T-cell (primary cell): ENCODE measurements at places on chromosomes 1 and 21. TPM values are rescaled to one million over a fixed set of nuclear protein-coding genes. Genes with fewer than 3 reads are reported as not detected.

GRCh38 chr1:228809621-228810394 lies 74.5 kb downstream of the RHOU start:
- DNase-seq = no peak

DNA sequence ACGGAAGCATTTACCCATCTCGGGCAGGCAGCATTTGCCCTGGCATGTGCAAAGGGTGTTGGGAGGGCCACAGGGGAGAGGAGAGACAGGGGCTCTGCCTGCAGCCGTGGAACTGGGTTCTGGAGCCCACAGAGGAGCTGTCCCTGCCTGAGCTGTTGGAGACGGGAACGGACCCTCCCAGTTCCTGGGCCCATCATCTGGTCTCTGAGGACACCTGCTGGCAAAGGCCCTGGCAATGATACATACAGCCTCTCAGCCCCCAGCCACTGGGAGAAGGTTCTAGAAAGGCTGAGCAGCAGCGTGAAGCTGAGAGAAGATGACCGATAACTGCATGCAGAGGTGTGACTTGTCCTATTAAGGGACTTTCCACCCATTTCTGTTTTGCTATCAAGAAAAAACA lies 31.4 kb downstream of the FAAP20 start:
- no peak for DNase-seq

C1QA gene
- not detected for total RNA-seq

DMRTA2 gene
- total RNA-seq = not detected

GJB5 gene
- not detected for total RNA-seq

DIPK1A gene
- 14.4 TPM for total RNA-seq

LRRC3 gene
- total RNA-seq = 0.98 TPM

SELE gene
- total RNA-seq = not detected

DNA sequence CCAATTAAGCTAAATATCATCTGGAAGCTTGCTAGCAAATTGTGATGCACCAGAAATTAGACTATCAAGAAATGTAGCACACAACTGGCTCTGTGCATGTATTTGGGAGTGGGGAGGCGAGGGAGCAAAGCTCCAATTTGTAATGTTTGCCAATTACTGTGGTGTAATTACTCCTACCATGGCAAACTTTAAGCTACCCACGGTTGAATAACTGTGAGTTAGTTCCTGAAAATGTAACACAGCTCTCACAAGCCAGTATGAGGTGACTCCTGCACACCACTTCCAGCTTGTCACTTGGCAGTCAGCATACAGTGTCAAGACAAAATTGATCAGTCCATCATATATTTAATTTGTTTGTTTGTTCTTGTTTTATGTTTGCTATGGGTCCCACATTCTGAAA lies 141.2 kb downstream of the TM2D1 start:
- DNase-seq = no peak

PRAMEF5 gene
- not detected for total RNA-seq

- DNase-seq = no peak
Measured at GRCh38 chr1:34973326-34973725, 11.8 kb downstream of the TMEM35B start.

- no peak for DNase-seq
Measured at GRCh38 chr1:8297245-8297644, 20.7 kb upstream of the SLC45A1 start.

DNA sequence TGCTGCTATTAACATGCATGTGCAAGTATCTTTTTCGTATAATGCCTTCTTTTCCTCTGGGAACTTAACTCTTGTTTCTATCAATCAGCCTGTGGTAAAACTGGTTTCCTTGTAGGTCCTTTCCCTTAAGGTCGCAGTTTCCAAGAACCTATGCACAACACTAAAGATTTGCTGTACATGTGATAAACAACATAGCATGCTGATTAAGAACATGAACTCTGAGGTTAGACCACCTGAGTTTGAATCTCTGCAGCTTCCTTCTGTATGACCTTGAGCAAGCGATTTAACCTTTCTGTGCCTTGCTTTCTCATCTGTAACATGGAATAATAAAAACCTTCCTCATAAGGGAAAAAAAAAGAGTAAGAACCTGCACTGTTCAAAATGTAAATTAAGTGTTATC lies 186.4 kb downstream of the RYR2 start:
- no peak for DNase-seq

MNDA gene
- total RNA-seq = 0.76 TPM

DNA sequence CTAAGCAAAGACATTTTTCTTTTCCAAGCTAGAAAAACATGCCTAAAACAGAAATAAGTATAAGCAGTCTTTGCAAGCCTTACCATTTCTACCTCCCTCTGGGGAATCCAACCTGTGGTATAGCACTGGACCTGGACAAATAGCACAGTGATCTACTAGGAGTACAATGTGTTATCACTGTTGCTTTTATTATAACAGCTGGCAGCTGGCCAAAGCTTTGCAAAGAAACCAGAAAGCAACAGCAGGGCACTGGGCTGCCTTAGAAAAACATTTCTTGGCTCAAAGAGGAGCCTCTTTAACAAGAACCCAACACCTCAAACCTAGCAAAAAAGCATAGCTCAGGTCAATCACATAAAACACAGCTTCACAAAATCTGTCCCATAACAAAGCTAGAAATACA lies 294.5 kb upstream of the GREM2 start:
- DNase-seq = no peak

CACNA1S gene
- total RNA-seq = not detected

OLIG2 gene
- not detected for total RNA-seq

DNA sequence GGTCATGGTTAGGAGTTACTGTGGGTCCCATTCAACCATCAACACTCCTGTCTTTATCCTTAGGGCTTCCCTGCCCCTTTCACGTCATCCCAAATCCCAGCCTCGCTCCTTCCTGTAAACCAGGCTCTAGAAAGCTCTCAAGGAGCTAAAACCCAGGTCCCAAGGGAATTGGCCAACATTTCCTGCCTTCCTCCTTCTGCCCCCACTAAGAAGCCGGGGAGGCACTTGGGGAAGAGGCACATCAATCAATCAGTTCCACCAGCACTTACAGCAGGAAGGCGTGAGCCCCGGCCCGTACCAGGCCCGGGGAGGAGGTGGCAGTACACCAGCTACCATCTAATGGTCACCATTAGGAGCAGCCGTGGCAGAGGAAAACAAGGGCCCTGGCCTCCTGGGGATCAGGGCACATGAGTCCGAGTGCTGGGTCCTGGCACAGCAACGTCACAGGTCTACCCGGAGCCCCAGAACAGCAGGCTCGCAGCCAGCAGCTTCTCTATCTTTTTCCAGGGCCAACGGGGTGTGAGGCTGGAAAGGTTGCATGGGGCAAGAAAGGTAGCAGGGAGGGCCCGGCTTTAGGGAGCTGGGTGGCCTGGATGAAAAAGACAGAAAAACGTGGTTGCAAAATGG lies 108.6 kb downstream of the CASZ1 start:
- no peak for DNase-seq

- peak; percentile 60 for DNase-seq
Measured at GRCh38 chr1:185670187-185670627, 64.0 kb upstream of the HMCN1 start.

DNA sequence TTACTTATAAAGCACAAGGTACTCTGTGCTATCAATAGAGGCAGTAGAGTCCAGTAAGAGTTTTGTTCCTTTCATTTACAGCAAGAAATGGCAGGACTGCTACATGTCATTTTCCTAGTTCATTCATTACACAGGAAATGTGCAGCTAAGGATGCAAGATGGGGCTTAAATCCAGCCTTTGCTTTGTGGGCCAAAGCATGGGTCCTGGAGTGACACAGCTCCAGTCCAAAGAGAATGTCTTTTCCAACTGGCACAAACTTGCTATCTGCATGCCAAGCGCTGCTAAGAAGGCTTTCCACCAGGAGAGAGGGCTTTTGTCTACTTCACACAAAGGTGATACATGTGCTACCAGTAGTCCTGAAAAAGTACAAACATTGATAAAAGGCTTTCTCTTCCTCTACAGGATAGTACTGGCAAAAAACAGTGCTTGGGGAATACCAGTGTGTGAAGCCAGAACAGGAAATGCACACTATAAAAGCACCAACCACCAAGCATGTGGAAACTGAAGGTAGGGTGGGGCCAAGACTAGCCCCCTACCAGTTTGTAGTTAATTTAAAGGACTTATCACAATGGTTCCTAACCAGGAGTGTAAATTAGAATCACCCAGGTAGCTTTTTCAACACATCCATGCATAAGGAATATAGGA lies 68.7 kb downstream of the ARID4B start:
- DNase-seq = no peak

DNA sequence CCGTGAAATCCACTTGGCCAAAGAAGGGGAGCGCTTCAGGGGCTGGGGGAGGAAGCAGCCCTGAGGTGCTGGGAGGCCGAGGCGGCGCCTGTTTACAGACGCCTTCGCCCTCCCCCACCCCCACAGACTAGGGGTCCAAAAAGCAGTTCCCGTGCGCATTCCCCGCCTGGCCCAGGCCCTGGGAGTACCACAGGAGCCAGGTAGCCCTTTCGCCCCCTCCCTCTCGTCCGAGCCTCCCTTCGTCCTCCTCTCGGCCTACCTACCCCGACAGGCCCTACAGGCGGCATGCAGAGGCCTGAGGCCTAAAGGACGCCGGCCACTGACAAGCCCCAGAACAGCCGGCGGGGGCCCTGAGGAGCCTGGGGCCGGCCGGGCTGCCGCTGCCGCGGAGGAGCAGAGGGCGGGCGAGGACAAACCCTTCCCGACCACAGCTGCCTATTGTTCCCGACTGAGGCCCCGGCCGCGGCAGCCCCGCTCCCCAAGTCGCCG lies 522 bp downstream of the RC3H1 start:
- peak; percentile 23 for DNase-seq

TSPEAR gene
- not detected for total RNA-seq

GRCh38 chr1:45999507-45999906 lies 132.9 kb downstream of the PIK3R3 start:
- no peak for DNase-seq

GRCh38 chr1:191913260-191913977 lies 244.8 kb upstream of the RGS18 start:
- no peak for DNase-seq

DNA sequence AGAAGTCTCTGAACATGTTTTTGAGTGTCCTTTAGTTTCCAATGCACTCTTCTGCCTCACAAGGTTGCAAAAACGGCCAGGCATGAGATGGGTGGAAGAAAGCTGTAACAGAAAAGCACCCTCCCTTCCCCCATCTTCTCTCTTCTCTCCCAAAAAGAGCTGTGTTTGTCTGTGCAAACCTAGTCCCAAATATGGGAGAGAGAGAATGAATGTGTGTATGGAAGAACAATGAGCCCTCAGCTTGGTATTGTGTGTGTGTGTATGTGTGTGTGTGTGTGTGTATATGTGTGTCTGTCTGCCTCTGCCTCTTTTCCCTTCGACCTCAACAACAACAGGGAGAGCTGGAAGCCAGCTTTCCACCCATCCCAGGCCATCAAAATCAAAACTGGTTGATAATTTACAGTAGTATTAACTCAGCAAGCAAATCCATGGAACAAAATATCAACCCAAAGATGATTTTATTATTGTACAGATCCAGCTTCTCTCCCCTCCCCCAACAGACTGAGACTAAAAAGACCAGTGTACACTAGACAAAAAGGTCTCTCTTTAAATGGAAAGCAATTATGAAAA lies 1.8 kb downstream of the RERE start:
- DNase-seq = no peak

GRCh38 chr1:200161801-200162200 lies 134.3 kb downstream of the NR5A2 start:
- DNase-seq = no peak

DNA sequence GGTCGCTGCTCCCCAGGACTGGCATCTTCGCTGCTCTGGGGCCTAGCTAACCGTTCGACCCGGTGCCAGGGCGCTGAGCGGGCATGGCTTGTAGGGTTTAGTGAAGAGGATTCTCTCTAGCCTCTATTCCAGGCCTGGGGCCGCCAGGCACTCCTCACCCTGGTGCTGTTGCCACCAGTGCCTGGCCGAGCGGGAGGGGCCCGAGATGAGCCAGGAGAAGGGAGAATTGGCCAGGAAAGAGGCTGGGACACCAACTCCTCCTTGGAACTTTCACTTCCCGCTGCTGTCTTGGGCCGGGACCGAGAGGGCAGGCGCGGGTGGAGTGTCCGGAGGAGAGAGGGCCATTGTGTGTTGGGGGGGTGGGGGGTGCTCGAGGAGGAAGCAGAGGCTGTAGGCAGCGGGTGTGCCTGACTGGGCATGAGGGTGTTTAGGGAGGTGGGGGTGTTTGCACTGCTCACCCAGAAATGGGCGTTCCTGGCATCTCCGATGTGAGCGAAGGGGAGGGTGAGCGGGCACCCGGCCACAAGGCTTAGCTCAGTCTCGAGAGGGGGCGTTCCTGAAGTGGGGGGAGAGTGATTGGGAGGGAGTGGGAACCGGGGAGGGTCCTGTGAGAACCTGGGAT lies 772 bp downstream of the ADAM15 start:
- DNase-seq = peak; percentile 42

BMP8B gene
- total RNA-seq = 0.76 TPM

GRCh38 chr1:240496941-240497340 lies 115.0 kb downstream of the GREM2 start:
- DNase-seq = no peak

DNA sequence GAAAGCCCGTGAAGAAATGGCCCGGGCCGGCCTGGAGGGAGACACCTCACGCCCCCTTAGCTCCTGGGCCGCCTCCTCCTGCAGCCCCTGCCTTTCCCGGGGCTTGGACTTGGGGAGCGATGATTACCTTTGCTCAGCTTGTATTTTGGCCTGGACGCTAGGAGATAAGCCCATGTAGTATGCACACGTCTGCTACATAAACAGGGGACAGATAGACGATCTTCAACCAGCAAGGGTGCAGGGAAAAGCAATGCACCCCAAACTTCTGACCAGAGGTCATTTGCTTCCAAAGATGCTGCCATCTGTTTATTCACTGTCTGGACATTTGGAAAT lies 936 bp downstream of the TP73 start:
- no peak for DNase-seq

- DNase-seq = no peak
Measured at GRCh38 chr1:89698020-89698560, 65.2 kb downstream of the LRRC8C start.

DNA sequence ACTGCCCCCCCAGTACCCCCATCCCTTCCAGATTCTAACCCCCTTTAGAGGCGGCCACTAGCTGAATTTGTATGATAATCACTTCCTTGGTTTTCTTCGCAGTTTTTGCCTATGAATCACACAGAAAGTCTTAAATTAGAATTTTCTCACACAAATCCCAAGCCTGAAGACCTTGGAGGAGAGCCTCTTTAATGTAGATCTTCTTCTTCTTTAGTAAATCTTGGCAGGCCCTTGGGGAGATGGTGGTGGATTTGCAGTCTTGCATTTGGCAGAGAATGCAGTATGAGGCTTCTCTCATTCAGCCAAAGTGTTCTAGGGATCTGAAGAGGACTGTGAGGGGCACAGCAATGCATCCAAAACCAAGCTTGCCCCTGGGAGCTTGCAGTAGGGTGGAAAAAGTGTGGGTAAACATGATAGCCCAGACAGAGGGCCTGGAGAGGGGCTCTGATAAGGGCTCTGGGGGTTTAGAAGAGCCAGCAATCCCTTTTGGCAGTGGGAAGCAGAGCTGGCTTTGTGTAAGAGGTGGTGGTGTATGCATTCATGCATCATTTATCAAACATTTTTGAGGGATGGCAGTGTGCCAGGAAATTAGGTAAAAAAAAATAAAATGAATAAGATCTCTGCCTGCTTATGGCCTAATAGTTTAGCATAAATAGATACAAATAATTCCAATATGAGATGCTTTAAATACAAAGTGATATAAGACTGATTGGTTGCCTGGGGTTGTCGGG lies 7.7 kb upstream of the CDC42 start:
- no peak for DNase-seq
